T-helper 17 cell (primary cell): ENCODE measurements at places on chromosomes 1 and 21. TPM values are rescaled to one million over a fixed set of nuclear protein-coding genes. Genes with fewer than 3 reads are reported as not detected.

DNA sequence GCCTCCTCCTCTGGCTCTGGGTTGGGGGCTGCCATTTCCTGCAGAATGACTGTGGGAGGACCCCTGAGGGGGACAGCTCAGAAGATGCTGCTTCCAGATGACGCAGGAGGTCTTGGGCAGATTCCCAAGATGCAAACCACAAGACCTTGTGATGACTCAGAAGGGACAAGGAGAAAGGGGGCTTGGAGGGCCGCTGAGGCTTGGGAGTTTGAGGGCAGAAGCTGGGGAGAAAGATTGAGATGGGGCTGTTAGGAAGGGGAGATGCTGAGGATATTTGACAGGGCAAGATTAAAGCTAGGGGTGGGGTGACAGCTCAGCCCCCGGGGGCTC lies 7.5 kb downstream of the PTPRU start:
- no peak overlapping the region for H3K27ac ChIP-seq
- peaks cover 34% of the 10 kb centered on the region for H3K27me3 ChIP-seq
- H3K36me3 ChIP-seq, result no peaks in the 10 kb centered on the region
- no peak overlapping the region for H3K4me3 ChIP-seq
- no peaks in the 10 kb centered on the region for H3K4me1 ChIP-seq

The CCDC28B gene
- total RNA-seq, result 4.9 TPM

The LRRC38 gene
- total RNA-seq, result not detected

DNA sequence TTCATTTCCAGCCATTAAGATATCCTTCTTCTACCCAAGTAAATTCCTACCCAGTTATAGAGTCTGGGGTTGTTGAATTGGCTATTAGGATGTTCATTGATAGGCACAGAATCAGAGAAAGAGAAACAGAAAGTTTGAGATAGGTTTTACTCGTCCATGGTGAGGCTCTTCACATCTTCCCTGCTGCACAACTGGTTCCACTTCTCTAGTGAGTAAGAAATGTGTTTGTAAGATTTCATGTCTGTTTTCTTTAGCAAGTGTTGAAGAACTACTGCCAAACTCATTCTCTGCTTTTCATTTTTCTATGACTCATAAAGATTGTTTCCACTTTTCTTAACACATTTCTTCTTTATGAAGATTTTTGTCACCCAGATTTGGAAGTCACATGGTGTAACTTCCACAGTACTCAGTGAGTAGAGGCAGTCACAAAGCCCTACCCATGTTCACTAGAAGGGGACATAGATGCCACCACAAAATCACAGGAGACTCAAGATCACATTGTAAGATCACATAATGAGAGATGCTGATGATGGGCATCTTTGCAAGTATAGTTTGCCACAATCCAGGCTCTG lies 152.3 kb downstream of the SNX7 start:
- H3K36me3 ChIP-seq, result no peaks in the 10 kb centered on the region
- H3K4me1 ChIP-seq, result peaks cover 6% of the 10 kb centered on the region
- no peak for DNase-seq
- H3K27me3 ChIP-seq, result no peaks in the 10 kb centered on the region
- H3K27ac ChIP-seq, result peak overlapping the region; percentile 8

- peaks cover 4% of the 10 kb centered on the region for H3K27me3 ChIP-seq
- no peak for DNase-seq
- H3K36me3 ChIP-seq, result peaks cover 8% of the 10 kb centered on the region
- H3K4me3 ChIP-seq, result no peak overlapping the region
Measured at GRCh38 chr1:61459345-61459744, 265.6 kb downstream of the TM2D1 start.

- H3K36me3 ChIP-seq, result peaks cover 5% of the 10 kb centered on the region
- H3K27ac ChIP-seq, result no peak overlapping the region
- no peak overlapping the region for H3K4me3 ChIP-seq
- no peak for DNase-seq
- peaks cover 46% of the 10 kb centered on the region for H3K27me3 ChIP-seq
Measured at GRCh38 chr1:22689505-22689904, 21.1 kb upstream of the EPHB2 start.

DNA sequence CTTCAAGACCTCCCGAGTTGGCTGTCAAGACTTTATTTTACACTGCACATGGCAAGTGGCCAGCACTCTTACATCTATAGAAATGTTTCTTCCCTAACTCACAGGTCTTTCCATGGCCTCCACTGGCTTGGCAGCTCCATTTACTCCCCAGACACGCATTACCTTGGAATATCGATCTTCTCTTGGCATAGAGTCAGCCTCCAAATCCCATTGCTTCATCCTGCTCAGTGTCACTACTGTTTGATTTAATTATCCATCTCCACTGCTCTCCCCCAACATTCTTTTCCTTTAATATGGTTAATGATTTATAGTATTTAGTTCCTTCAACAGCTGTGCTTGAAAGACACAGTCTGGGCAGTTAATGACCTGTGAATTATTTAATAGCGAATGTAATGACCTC lies 241.2 kb upstream of the MAP1LC3C start:
- no peaks in the 10 kb centered on the region for H3K36me3 ChIP-seq
- DNase-seq, result no peak
- H3K4me1 ChIP-seq, result peaks cover 4% of the 10 kb centered on the region

- no peaks in the 10 kb centered on the region for H3K36me3 ChIP-seq
- H3K27me3 ChIP-seq, result no peaks in the 10 kb centered on the region
- H3K4me3 ChIP-seq, result no peak overlapping the region
- no peaks in the 10 kb centered on the region for H3K4me1 ChIP-seq
Measured at GRCh38 chr1:101915597-101915996, 81.1 kb downstream of the OLFM3 start.

The FLG gene
- not detected for total RNA-seq

GRCh38 chr1:87242445-87243185 lies 86.1 kb upstream of the LMO4 start:
- no peak overlapping the region for H3K27ac ChIP-seq
- no peaks in the 10 kb centered on the region for H3K4me1 ChIP-seq
- H3K36me3 ChIP-seq, result no peaks in the 10 kb centered on the region
- DNase-seq, result no peak

GRCh38 chr1:25090707-25091422 lies 141.4 kb downstream of the SYF2 start:
- peaks cover 9% of the 10 kb centered on the region for H3K4me1 ChIP-seq
- no peak overlapping the region for H3K4me3 ChIP-seq
- peaks cover 2% of the 10 kb centered on the region for H3K36me3 ChIP-seq
- no peaks in the 10 kb centered on the region for H3K27me3 ChIP-seq

- H3K27me3 ChIP-seq, result no peaks in the 10 kb centered on the region
- no peaks in the 10 kb centered on the region for H3K36me3 ChIP-seq
- no peak for DNase-seq
- no peak overlapping the region for H3K4me3 ChIP-seq
Measured at GRCh38 chr1:151859891-151860293, 6.4 kb upstream of the THEM5 start.

The ASH1L gene
- 84.6 TPM for total RNA-seq

DNA sequence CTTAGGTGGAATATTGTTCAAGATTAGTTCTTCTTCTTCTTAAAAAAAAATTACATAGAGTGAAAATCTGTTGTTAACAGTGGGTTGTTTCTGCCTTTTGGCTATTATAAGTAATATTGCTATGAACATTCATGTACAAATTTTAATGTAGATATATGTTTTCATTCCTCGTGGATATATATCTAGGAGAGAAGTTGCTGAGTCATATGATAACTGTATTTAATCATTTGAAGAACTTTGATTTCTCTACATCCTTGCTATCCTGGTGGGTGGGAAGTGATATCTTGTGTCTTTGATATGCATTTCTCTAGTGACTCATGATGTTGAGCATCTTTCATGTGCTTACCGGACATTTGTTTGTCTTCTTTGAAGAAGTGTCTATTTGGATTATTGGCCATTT lies 29.9 kb downstream of the MAST2 start:
- peaks cover 2% of the 10 kb centered on the region for H3K4me1 ChIP-seq
- H3K36me3 ChIP-seq, result peaks cover 2% of the 10 kb centered on the region
- no peak for DNase-seq
- no peak overlapping the region for H3K27ac ChIP-seq
- H3K27me3 ChIP-seq, result no peaks in the 10 kb centered on the region

The NBL1 gene
- 32.3 TPM for total RNA-seq

- H3K27ac ChIP-seq, result no peak overlapping the region
- DNase-seq, result no peak
- H3K4me3 ChIP-seq, result no peak overlapping the region
- peaks cover 91% of the 10 kb centered on the region for H3K27me3 ChIP-seq
Measured at GRCh38 chr1:156429313-156430060, 60.5 kb downstream of the RHBG start.

The KLF17 gene
- not detected for total RNA-seq

- DNase-seq, result peak; percentile 55
- H3K4me1 ChIP-seq, result peaks cover 44% of the 10 kb centered on the region
- peak within 1 kb of the TSS; percentile 99 for H3K4me3 ChIP-seq
Measured at GRCh38 chr21:41361786-41362604, at the start of gene MX2. TSS of gene MX2 (plus strand) at chr21:41362027. CDS start at chr21:41376907, 14,880 bp downstream.

- H3K4me3 ChIP-seq, result no peak overlapping the region
- H3K27ac ChIP-seq, result no peak overlapping the region
Measured at GRCh38 chr1:170494369-170494768, 37.6 kb upstream of the GORAB start.

- no peak overlapping the region for H3K27ac ChIP-seq
- H3K4me1 ChIP-seq, result peaks cover 9% of the 10 kb centered on the region
- H3K36me3 ChIP-seq, result no peaks in the 10 kb centered on the region
- no peak overlapping the region for H3K4me3 ChIP-seq
Measured at GRCh38 chr1:235018161-235018560, 110.5 kb downstream of the TOMM20 start.

DNA sequence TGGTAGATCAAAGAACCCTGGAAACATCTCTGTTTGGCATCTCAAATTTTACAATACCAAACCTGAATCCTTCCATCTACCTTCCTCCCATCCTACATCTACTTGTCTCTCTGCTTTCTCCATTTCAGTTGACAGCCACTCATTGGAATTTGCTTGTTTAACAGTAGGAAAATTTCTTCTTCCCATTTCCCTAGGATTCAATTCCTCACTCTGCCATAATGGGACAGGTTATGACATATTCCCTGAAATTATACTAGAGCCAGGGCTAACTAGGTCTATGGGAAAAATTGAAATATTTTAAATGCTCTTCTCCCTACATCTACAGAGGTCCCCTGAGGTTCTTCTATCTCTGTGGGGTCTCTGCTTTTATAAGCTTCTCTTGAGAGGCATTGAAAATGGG lies 257.7 kb downstream of the KCNH1 start:
- no peaks in the 10 kb centered on the region for H3K27me3 ChIP-seq
- H3K4me3 ChIP-seq, result no peak overlapping the region
- no peak for DNase-seq
- H3K27ac ChIP-seq, result no peak overlapping the region

The SLX9 gene
- total RNA-seq, result 14.0 TPM

DNA sequence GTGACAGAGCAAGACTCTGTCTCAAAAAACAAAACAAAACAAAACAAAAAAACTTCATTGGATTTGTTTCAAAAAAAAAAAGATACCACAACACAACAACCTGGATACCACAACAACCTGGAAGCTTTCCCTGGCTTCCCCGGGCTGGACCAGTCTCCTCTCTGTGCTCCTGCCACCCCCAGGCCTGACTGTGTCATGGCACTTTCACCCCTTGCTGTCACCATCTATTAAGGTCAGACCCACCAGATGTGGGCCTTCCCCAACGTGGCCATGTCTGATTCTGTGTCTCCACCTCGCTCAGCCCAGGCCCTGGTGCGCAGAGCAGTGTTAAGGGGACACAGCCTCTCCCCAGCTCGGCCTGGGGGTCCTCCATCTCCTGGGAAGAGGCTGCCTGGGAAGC lies 28.3 kb upstream of the ACOT11 start:
- DNase-seq, result no peak
- peaks cover 2% of the 10 kb centered on the region for H3K36me3 ChIP-seq
- H3K4me1 ChIP-seq, result peaks cover 5% of the 10 kb centered on the region
- no peak overlapping the region for H3K27ac ChIP-seq

DNA sequence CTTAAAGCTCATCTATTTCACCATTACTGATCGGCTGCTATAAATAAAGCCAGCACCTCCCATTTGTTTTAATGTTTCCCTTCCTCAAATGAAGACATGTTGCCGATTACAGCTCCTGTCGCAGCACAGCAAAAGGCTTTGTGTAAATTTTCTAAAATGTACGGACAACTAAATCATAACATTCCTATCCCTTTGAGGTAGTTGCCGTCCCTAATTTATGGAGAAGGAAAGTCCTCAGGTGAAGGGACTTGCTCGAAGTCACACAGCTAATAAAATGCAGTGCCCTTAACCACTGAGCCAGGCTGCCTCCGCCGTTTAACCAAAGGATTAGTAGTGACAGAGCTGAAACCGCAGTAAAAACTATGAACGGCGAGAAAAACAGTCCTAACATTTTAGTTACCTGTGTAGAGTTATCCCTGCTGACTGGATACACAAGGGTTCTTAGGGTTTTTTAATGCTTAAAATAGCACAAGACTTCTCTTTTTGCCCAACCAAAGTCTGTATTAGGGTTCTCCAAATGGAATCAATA lies 871 bp downstream of the PINK1 start:
- H3K4me1 ChIP-seq, result peaks cover 16% of the 10 kb centered on the region
- H3K27ac ChIP-seq, result peak overlapping the region; percentile 72
- H3K36me3 ChIP-seq, result no peaks in the 10 kb centered on the region
- peak overlapping the region; percentile 87 for H3K4me3 ChIP-seq

The SH2D5 gene
- total RNA-seq, result not detected

DNA sequence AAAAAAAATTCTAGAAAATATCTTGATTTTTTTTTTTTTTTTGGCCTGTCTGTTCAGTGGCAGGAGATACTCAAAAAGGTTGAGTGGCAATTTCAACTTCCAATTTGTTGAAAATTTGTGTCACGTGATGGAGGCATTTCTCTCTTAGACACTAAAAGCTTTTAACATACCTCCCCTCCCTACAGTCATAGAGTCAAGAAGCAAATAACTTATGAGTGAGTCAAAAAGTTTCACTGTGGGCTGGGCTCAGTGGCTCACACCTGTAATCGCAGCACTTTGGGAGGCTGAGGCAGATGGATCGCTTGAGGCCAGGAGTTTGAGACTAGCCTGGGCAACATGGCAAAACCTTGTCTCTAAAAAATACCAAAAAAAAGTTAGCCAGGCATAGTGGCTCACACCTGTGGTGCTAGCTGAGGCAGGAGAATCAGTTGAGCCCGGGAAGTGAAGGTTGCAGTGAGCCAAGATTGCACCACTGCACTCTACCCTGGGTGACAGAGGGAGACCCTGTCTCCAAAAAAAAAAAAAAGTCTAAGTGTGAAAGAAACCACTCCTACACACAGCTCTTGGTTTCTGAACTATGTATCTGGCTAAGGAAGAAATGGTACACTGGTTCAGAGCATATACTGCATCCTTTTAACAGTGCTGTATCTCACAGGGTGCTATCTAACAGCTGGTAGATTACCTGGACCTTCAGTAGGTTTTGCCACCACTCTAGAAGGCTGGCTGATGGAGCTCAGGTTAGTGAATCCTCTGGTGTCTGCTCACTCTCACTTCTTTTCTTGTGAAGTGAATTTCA lies 11.6 kb upstream of the BSDC1 start:
- no peak for DNase-seq
- no peak overlapping the region for H3K27ac ChIP-seq
- no peak overlapping the region for H3K4me3 ChIP-seq
- H3K36me3 ChIP-seq, result no peaks in the 10 kb centered on the region

The PUSL1 gene
- total RNA-seq, result 14.9 TPM

The PRELP gene
- total RNA-seq, result not detected

DNA sequence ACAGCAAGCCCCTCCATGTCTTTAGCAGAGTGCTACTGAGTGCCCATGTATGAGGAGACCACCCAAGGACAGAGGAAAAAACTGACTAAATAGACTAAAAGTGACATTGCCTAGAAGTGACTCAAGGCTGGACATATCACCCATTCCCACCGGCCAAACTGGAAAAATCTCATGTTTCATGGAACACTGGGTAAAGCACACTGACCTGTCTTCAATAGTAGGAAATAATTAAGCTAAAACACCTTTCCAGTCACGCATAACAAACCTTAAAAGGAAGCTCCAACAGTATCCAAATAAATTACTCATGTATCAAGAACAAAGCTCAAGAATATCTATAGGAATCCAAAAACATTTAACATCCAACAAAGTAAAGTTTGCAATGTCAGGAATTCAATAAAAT lies 120.4 kb downstream of the SNX7 start:
- no peak for DNase-seq
- peaks cover under 1% of the 10 kb centered on the region for H3K36me3 ChIP-seq
- no peak overlapping the region for H3K27ac ChIP-seq
- no peaks in the 10 kb centered on the region for H3K4me1 ChIP-seq
- H3K4me3 ChIP-seq, result no peak overlapping the region
- peaks cover 19% of the 10 kb centered on the region for H3K27me3 ChIP-seq
